Amygdala (tissue), 56 donors: ENCODE measurements at places on chromosomes 4 and X.
A peak's percentile ranks its signal among the peaks of the same experiment; 100 is the strongest.

DNA sequence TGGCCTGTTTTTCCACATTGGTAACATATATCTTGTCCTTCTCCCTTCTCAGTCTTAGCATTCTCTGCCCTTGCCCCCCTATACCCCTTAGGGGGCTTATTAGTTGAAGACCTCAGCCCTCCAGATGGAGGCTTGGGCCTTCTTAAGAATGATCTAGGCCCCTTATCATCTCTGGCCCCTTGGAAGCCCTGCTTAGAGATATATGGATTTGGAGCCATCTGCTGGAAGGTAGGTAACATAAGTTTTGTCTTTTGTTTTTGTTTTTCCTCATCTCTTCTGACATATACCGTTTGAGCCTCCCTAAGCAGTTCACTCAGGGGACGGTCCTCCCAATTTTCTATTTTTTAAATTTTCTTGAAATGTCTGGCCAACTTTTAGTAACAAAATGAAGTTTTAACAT lies 48.3 kb upstream of the NAP1L2 start:
- no peak for DNase-seq

DNA sequence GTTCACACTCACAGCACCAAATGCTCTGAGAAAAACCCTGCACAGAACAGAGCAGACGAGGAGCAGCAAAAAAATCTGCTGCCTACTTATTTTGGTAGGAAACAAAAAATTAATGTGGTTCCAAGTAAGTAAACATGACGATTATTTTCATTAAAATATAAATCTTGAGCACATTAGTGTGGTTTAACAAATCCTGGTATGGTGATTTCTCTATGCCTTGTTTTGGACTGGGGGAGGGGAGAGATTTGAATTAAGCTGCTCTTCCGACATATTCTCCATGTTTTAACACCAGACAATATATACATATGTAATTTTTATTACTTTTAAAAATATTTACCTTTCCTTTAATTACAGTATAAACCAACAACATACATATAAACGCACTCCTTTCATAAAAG lies 1.8 kb downstream of the CAMK2D start:
- DNase-seq, result no peak

DNA sequence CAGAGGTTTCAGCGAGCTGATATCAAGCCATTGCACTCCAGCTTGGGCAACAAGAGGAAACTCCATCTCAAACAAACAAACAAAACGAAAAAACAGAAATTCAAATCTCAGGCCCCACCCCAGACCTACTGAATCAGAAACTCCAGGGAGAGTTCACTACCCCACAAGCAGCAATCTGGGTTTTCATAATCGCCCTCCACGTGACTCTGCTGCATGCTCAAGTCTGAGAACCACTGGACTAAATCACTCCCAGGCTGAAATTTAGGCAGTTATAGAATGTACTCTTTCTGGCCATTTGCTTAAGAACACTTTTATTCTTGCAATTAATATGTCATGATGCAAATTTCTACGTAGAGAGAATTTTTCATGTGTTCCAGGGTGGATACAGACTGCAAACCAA lies 287.3 kb downstream of the USP46 start:
- no peak for DNase-seq

DNA sequence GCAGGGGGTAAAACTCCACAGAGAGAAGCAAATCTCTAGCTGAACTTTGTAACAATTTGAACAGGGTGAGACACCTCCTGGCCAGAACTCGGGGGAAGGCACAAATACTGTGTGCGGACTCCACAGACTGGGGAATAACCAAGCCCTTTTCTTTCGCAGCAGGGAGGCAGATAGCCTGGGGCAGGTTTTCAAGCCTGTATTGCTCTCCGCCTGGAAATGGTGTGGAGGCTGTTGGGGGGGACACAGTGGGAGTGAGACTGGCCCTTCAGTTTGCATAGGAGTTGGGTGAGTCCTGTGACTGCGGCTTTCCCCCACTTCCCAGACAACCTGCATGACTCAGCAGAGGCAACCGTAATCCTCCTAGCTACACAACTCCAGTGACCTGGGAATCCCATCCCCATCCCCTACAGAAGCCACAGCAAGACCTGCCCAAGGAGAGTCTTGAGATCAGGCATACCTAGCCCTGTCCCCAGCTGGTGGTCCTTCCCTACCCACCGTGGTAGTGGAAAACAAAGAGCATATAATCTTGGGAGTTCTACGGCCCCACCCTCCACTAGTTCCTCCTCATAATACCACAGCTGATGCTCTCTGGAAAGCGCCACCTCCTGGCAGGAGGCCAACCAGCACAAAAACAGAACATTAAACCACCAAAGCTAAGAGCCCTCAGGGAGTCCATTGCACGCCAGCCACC lies 12.9 kb upstream of the SMPX start:
- DNase-seq, result no peak

GRCh38 chr4:88908521-88908920 lies 148.5 kb downstream of the FAM13A start:
- DNase-seq, result no peak

DNA sequence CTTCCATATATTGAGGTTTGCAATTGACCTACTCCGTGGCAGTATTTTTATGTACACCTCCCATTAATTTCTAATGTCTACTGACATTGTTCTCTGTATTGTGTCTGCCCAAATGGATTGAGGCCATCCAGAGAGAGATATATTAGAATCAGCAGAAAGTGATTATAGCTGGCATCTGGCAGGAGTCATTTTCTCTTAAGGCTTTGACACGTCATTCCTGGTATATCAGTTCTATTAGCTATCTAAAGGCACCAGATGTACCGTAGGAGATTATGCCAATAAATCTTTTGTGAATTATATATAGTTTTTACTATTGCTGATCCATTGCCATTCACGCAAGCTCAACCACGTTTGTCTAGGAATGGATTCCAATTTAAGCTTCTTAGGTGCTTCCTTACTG lies 1026.4 kb upstream of the IGFBP7 start:
- DNase-seq, result no peak

GRCh38 chrX:133645256-133645655 lies 230.0 kb upstream of the GPC4 start:
- DNase-seq, result no peak

- peak; percentile 26 for DNase-seq
Measured at GRCh38 chr4:82797405-82798111, 1.0 kb downstream of the SCD5 start.

DNA sequence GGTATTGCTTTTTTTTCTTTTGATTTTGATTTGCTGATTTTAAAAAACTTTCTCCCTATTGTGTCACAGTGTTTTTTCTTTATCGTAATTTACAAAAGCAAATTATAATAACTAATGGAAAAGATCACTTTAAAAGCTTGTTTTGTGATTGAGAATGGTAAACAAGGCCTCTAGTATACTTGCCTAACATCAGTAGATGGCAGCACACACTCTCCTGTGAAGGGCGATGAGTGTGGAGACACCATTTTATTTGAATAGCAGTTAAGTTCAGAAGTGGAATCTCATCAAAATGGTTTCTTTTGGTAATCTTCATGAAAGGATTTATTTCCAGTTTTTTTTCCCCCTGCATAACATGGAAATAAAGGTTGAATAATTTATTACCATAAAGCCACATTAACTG lies 72.3 kb downstream of the PAK3 start:
- DNase-seq, result no peak

DNA sequence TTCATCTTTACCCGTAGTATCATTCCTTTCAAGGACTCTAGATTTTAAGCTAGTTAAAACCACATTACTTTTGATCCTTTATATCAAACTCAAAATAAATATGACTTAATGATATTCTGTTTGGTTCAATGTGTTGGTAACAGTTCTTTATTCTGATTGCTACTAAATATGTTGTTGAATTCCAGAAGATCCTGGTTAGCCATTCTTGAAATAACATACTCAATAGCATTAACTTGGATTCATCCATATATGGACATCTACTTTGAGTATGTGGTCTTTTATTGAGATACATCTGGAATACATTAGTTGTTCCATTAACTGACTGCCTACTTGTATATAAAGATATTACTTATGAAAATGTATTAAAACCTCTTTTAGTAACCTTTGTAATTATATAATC lies 27.5 kb upstream of the PCDH18 start:
- no peak for DNase-seq

DNA sequence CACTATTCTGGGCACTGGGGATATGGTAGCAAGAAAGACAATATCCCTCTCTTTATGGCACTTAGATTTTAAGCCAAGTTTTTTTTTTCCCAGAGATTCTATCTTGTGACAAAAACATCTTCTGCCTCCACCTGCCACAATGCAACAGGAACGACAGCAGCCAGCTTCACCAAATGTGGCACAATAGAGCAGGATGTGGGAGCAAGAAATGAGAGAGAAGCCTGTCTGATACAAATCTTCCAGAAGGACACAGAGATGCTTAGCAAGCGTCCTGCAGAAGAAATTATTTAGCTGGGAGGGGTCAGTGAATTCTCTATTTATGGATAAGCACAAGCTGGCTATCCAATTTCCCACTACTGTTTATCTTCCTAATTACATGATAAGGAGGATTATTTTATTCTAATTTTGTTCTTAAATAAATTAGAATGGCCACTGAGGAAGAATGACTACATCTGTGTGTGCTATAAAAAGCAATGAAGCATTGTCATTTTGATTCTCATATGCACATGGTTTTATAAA lies 27.1 kb upstream of the ZNF330 start:
- no peak for DNase-seq

DNA sequence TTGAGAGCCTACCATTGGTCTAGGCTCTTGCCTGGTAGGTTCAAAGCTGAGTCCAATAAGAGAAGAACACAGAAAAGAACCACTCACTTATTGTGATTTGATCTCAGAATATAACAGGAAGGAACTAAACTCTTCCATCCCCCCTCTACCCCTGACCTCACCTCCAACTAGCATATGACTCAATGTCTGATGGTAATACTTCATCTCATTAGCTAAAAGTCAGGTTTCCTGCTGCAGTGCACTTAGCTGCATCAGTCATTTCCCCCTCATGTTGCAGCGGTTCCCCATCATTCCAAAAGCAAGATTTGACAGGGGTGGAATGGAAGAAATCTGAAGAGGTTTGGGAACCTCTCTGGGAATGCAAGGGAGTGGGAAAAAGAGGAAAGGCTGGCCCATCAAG lies 289.5 kb downstream of the SMARCA1 start:
- DNase-seq, result no peak

DNA sequence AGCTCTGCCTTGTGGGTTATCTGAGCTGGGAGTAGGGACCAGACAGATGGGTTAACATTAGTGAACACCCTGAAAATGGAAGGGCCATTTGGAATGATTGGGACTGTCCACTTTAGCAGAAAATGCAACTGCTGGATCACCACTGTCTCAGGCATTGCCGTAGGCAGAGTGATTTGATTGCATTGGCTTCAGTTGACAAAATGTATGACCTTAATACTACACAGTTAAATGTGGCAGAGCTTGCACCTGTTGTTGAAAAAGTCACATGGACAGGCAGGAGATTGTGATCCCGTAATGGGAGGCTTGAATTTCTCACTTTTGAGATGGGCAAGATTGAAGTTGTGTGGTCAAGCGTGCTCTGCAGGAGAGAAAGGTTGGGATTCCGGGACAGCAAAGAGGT lies 166.5 kb upstream of the PUDP start:
- DNase-seq, result no peak

- no peak for DNase-seq
Measured at GRCh38 chr4:112894480-112894879, 155.0 kb upstream of the ANK2 start.

DNA sequence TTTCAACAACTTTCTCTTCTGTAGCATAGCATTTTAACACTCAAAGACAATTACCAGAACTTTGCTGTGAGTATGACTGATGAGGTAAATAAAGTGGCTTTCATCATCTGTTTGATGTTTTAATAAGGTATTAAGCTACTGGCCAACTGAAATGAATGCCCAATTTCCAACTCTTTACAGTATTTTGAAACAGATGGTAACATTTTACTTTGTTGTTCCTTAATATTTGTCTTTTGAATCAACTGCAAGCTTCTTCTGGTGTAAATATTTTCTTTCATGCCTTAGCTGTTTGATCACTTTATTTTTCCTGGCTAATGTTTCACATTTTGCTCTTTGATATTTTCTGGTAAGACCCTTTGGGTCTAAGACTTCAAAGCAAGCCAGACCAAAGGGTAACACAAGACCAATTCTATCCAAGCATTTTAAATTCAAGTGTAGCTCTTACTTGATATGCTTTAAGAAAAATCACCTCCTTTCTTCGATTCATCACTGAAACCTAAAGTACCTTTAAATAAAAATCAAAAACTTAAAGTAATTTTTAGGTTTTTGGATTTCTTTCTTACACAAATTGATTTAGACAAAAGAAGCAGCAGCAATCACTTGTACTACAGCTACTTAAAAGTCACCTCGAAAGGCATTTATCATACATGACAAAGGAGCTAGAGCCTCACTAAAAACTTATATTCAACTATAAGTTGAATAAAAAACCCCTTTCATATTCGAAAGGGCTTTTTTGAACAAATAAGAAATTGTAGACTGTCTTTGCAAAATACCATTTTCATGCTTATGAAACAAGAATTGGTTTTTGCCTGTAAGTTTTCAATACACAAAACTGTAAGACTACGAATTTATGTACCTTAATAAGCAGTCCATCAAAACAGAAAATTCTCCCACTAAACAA lies 57.6 kb downstream of the TBCK start:
- DNase-seq, result no peak

DNA sequence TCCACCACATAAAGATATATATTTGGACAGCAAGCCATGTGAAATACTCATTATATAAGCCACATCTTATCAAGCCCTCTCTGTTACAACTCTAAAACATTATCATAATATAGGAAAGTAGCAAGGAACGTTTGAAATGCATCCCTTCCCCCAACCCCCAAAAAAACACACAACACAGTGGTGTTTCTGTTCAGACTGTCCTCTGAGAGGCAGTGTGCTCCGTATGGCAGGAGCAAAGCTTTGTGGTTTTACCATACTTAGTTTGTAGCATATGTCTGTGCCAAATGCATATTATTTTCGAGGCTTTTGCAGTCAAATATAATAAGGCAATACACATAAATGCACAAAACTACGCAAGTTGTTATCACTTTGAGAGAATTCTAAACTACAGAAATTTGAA lies 194.2 kb downstream of the RAPGEF2 start:
- DNase-seq, result no peak

DNA sequence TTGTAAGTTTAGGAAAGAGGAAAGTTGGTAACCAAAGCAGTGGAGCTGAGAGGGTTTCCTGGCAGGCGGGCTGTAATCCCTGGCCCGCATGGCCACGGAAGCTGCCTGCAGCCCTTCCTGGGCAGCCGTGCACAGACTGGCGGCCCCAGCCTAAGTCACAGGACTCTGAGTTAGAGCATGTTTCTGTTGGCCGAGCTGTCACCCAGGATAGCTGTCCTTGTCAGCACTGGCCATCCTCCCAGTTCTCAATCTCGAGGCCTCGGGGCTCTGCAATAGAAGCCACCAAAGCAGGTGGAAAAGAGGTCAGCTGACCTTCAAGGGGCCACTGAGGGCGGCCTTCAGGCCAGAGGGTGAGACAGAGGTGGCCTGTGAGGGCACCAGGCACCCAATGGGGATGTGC lies 20.5 kb downstream of the PNMA6E start:
- no peak for DNase-seq

- no peak for DNase-seq
Measured at GRCh38 chrX:118655561-118656246, 71.7 kb upstream of the IL13RA1 start.

DNA sequence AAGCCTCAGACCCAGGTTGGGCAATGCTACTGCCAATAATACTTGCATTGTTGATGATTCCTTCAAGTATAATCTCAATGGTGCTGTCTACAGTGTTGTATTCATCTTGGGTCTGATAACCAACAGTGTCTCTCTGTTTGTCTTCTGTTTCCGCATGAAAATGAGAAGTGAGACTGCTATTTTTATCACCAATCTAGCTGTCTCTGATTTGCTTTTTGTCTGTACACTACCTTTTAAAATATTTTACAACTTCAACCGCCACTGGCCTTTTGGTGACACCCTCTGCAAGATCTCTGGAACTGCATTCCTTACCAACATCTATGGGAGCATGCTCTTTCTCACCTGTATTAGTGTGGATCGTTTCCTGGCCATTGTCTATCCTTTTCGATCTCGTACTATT lies 7.4 kb downstream of the LPAR4 start:
- DNase-seq, result no peak
